ENCODE measurements at places on chromosomes 11 and 22. TPM values are rescaled to one million over a fixed set of nuclear protein-coding genes. Genes with fewer than 3 reads are reported as not detected.

Gene GLB1L2
- total RNA-seq: 9.5 TPM

Gene CALCA
- total RNA-seq: not detected

Gene UCP3
- 2.9 TPM for total RNA-seq

Gene SMTNL1
- not detected for total RNA-seq

Gene OR5A1
- total RNA-seq: not detected

Gene SLC22A8
- not detected for total RNA-seq
